ENCODE measurements at places on chromosomes 5 and 9. TPM values are rescaled to one million over a fixed set of nuclear protein-coding genes. Genes with fewer than 3 reads are reported as not detected.

RGMB gene
- total RNA-seq, result 41.3 TPM

TLE4 gene
- 88.2 TPM for total RNA-seq

PHF19 gene
- 98.5 TPM for total RNA-seq

FOXD1 gene
- 16.1 TPM for total RNA-seq

FAM169A gene
- 13.1 TPM for total RNA-seq

SLC12A7 gene
- 23.5 TPM for total RNA-seq

TUSC1 gene
- total RNA-seq, result 24.5 TPM

IFNA13 gene
- not detected for total RNA-seq

PCDHGB5 gene
- total RNA-seq, result 1.9 TPM

C9orf153 gene
- total RNA-seq, result not detected

ACOT12 gene
- not detected for total RNA-seq

AK3 gene
- 28.8 TPM for total RNA-seq

TESK1 gene
- 8.5 TPM for total RNA-seq

PROB1 gene
- 0.79 TPM for total RNA-seq

CDC20B gene
- total RNA-seq, result not detected

CCNG1 gene
- 94.3 TPM for total RNA-seq
